AG04450 (cell line): ENCODE measurements at places on chromosomes 12 and 14.

DNA sequence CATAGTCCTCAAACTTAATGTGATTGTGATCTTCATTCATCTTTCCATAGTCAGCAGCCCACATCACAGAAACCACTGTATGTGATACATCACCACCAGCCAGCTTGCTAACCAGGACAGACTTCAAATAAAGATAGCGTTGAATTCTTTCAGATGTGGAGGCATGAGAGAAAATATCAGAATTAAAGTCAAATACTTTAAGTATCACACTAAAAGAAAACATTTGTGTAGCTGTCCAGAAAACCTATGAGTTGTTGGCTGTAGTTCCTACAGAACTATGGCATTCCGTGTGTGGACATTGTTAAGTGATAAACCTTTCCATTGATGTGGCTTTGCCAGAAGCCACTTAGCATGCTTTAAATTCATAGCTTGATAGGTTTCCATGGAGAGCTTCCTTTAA lies 105.1 kb downstream of the LLPH start:
- DNase-seq = no peak

DNA sequence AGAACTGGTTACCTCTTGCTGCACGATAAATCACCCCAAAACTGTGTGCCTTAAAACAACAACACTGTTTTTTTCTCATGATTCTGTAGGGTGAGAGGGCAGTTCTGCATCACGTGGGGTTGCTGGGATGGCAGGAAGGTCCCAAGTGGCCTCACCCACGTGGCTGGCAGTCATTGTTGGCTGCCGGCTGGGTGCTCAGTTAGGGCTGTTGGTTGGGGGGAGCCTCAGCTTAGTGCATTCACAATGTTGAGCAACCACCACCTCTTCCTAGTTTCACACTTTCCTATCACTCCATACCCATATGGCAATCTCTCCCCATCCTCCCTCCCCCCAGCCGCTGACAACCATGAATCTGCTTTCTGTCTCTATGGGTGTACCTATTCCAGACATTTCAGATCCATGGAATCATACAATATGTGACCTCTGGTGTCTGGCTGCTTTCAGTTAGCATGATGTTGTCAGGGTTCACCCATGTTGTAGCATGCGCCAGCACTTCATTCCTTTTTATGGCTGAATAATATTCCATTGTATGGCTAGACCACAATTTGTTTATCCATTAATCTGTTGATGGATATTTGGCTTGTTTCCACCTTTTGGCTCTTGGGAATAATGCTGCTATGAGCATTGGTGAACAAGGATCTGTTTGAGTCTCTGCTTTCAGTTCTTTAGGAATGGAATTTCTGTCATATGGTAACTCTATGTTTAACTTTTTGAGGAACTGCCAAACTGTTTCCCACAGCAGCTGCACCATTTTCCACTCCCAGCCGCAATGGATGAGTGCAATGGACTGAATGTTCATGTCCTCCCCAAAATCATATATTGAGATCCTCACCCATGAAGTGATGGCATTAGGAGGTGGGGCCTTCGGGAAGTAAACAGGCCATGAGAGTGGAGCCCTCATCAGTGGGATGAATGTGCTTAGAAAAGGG lies 11.2 kb upstream of the POP5 start:
- DNase-seq = no peak

DNA sequence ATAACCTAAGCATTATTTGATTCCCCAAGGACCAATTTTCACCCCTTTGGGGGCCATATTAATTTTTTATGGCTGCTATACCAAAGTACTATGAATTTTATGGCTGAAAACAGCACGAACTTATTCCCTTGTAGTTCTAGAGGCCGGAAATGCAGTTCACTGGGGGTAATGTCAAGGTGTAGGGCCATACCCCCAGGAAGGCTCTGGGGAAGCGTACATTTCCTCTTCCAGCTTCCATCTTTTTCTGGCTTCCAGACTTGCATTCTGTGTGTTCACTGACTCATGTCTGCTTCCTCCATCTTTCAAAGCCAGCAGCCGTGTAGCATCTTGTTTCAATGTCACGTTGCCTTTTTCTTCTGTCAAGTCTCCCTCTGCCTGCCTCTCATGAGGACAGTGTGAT lies 133.5 kb downstream of the BICD1 start:
- no peak for DNase-seq

- no peak for DNase-seq
Observed at GRCh38 chr12:132138941-132139871, 4.9 kb downstream of the DDX51 start.

DNA sequence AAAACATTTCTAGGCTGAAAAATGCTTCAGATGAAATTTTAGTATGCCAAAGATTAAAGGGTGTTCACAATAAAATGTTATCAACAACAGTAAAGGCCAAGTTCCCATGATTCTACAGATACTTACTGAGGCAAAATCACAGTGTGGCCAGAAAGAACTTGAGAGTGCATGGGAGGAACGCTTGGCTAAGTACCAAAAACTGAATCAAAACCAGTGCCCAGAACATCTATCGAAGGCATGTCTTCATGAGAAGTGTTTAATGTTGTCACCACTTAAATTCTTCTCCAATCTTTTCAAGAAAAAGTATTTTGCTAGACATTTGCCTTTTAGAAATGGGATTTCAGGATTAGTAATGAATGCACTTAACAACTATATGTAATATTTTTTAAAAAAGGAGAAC lies 41.5 kb downstream of the KIF21A start:
- no peak for DNase-seq
